ENCODE measurements at places on chromosomes 6 and 20. TPM values are rescaled to one million over a fixed set of nuclear protein-coding genes. Genes with fewer than 3 reads are reported as not detected.
A peak's percentile ranks its signal among the peaks of the same experiment; 100 is the strongest.

DNA sequence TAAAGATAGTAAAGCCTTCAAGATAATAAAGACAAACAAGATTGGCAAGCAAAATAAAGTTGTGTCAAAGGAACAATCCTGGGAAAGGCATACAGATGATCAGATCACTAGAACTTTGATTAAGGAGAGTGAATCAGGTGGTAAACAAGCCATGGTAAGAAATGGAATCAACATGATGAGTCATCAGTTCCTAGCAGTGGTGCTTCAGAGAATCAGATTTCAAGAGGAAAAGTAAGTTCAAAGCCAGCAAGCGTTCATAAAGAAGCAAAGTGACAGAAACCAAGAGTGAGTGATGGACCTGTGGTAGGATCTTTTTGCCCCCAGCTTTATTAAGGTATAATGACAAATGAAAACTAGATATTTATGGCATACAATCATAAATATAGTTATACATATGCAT lies 340.4 kb downstream of the TPBG start:
- DNase-seq: no peak

- peak; percentile 24 for DNase-seq
These were observed 770 bp downstream of the KIF3B start for GRCh38 chr20:32278199-32278643.

CYP24A1 gene
- polyA plus RNA-seq: not detected

TAB2 gene
- 24.0 TPM for polyA plus RNA-seq

BANF2 gene
- polyA plus RNA-seq: not detected

DNA sequence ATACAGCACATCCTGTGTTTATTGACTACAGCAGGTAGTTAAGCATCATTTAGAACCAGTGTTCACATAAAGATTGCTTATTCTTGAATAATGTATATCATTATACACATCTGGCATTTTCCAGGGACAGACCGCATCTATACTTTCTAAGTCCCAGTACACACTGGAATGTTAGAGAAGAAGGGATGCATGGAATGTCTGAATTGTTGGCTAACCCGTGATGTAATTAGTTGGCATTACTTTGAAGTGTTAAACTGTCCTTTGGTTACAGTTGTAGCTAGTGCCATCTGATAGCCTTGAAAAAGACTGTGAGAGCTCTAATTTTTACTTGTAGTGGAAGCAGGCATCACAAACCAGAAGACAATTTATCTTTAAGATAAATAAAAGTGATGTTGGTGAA lies 29.8 kb upstream of the MCHR2 start:
- DNase-seq: no peak

Data from stomach (tissue), 19 donors.